HCT116 (cell line): ENCODE measurements at places on chromosomes 2 and 18. TPM values are rescaled to one million over a fixed set of nuclear protein-coding genes. Genes with fewer than 3 reads are reported as not detected.

- no peaks in the 10 kb centered on the region for H3K36me3 ChIP-seq
- H3K27me3 ChIP-seq = no peaks in the 10 kb centered on the region
- peaks cover 19% of the 10 kb centered on the region; the same call in 1 of the 2 replicates for H3K4me1 ChIP-seq
- H3K4me3 ChIP-seq = no peak overlapping the region
- no peak overlapping the region for H3K27ac ChIP-seq
Measured at GRCh38 chr2:127048969-127049897, 57.7 kb downstream of the BIN1 start.

DNA sequence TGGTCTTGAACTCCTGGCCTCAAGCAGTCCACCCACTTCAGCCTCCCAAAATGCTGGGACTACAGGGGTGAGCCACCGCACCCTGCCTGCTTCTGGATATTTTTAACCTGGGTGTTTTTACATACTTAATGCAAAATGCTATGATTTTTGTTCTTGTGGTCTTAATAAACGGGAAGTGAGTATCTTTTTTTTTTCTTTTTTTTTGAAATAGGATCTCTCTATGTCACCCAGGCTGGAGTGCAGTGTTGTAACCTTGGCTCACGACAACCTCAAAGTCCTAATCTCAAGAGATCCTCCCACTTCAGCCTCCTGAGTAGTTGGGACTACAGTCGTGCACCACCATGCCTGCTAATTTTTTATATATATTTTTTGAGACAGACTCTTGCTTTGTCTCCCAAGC, 19.2 kb upstream of the ASXL2 start:
- DNase-seq = no peak
- H3K27me3 ChIP-seq = no peaks in the 10 kb centered on the region
- no peaks in the 10 kb centered on the region for H3K36me3 ChIP-seq
- no peaks in the 10 kb centered on the region for H3K4me1 ChIP-seq

Gene KYNU
- total RNA-seq = 0.22 TPM

Gene SP3
- total RNA-seq = 98.0 TPM

DNA sequence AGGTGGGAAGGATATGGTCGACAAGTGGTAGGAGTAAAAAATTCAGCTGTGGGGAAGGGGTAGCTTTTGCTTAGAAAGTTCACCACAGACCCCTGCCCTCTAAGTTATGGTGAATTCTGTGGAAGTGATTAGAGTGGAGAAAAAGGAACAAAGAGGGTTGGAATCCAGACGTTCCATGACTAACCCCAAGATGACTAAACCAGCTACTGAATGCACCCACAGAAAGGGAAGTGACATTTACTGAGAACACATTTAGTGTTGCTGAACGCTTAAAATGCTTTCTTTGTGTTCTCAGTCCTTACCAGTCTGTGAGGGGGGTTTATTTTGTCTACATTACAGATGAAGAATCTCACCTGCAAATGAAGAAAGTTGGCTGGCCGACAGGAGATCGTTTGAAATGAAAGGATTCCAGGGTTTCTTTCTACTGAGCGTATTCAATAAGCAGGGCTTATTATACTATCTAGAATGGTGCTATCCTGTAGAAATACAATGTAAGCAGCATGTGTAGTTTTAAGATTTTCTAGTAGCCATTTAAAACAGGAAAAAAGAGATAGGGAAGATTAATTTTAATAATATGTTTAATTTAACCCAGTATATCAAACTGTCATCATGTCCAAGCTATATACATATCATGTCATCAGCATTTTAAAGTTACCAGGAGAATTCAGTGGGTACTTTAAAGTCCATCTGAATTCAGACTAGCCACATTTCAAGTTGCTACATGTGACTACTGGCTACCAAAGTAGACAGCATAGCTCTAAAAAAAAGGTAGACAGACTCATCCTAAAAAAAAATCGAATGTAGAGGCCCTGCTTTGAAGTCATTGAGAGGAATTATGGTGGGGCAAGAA, 60.1 kb downstream of the LIMS1 start:
- peak; percentile 62 for DNase-seq
- H3K36me3 ChIP-seq = no peaks in the 10 kb centered on the region
- peak overlapping the region; percentile 24; the same call in 1 of the 2 replicates for H3K27ac ChIP-seq
- peaks cover 46% of the 10 kb centered on the region for H3K4me1 ChIP-seq
- peak overlapping the region; percentile 42 for H3K4me3 ChIP-seq
- H3K27me3 ChIP-seq = no peaks in the 10 kb centered on the region

DNA sequence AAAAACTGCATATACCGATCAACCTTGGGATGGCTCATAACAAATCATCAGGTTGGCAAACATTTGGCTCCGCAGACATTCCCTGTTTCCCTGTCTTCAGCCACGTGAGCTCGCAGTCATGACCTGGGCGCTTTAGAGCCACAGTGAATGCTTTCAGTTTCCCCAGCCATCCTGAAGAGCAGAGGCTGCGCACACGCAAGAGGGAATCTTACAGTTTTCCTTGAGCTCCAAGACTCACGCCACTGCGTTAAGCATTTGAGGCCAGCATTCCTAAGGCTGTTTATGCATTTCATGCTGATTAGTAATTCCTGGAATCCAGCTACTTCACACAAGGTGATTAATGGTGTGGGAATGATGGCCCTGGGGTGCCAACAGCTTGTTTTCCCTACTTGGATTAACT, 95.1 kb downstream of the MTCL1 start:
- H3K27ac ChIP-seq = peak overlapping the region; percentile 75
- peaks cover 74% of the 10 kb centered on the region for H3K4me1 ChIP-seq
- peak; percentile 73 for DNase-seq
- no peaks in the 10 kb centered on the region for H3K27me3 ChIP-seq
- H3K4me3 ChIP-seq = peak overlapping the region; percentile 32

Gene TTR
- total RNA-seq = 1.2 TPM
